Endothelial cell of umbilical vein (primary cell): ENCODE measurements at places on chromosomes 2 and 18.

DNA sequence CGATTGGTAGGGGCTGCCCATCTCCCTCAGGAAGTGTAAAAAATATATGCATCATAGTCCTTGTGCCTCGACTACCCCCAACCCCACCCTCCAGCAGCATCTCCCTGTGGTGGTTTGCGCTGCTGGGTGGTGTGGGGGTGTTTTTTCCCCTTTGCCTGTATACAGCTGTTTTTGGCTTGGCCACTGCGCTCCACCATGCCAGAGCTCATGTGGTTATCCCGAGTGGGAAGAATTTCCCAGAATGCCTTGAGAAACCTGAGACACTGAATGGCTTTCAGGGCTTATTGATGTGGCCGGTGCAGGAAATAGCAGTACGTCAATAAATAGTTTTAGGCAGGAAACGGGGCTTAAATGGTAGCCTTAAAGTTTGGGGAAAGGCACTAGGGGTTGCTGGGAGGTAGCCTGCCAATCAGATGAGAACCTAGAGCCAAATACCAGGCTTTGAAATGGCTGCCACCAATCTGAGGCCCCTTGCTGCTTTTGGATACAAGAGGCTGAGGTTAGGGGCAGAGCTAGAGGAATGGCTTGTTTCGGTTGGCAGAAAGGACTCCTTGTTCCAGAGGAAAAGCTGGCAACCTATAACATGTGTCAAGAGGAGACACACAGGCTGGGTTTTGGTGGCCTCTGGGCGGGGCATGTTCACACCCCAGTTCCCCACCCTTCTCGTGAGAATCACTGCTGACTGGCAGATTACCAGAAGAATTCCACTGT lies 144.1 kb downstream of the SMAD7 start:
- DNase-seq, result no peak

GRCh38 chr2:385785-386184 lies 97.9 kb upstream of the ALKAL2 start:
- no peak for DNase-seq

DNA sequence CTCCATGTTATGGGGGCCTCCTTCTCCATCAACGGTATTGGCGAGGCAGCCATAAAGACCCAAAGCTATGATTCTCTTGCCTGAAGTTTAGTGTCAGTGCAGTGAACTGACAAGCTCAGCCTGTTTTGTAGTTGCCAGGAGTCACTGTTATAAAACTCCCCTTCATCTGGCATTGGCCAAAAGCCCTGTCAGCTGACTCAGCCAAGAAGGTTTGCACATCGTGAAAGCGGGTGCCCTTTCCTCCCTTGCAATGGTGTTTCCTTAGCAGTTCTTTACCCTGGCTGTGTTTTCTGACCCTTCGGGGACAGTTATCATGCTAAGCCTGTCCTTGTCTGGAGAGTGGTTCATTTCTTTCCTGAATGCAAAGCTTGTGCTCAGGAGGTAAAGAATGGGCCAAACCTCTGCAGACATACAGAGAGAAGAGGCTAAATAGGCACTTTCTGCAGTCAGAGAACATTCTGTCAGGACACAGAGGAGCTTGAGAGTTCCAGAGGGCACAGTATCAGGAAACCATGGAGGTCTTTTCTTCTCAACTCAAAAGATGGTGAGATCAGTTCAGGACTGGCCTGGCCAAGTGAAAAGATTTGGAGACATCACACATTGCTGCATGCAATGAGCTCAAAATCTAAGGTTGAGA lies 414.2 kb downstream of the ZNF521 start:
- DNase-seq, result no peak

- DNase-seq, result peak; percentile 63
Observed at GRCh38 chr2:216013080-216013909, at the start of gene MREG. Gene MREG, minus strand, starts transcription at chr2:216013551. Its CDS starts 224 bp downstream, at chr2:216013327.

DNA sequence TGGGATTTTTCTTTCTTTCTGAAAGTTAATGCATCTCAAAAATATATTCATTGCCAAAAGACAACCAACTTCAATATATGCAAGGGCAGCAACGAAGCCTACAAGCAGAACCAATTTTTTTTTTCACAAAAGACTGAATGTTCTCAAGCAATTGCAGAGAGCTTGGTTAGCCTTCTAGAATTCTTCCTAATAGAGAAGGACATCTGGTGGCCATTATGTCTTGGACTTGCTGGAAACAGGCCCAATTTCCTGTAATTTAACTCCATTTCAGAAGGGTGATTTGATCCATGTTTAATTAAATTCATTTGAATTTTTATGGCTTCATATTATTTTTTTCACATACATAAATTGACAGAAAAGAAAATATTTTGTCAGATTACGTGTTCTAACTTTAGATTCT lies 208.0 kb downstream of the TPGS2 start:
- no peak for DNase-seq

DNA sequence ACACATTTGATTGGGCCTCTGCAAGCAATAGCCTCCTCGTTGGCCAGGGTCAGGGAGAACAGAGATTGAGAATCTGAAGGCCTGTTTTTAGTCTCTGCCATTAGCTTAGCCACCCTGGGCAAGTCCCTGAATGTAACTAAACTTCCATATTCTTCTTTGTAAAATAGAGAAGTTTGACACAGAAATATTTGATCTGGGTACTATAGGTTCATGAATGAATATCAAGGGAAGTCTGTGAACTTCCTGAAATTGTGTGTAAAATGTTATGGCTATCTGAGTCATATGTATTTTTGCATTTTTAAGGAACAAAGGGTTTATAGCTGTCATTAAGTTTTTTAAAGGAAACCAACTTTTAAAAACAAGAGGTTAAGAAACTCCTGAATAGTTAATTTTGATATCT lies 23.2 kb downstream of the RND3 start:
- peak; percentile 83 for DNase-seq

GRCh38 chr2:230898713-230899091 lies 26.3 kb downstream of the GPR55 start:
- DNase-seq, result no peak

DNA sequence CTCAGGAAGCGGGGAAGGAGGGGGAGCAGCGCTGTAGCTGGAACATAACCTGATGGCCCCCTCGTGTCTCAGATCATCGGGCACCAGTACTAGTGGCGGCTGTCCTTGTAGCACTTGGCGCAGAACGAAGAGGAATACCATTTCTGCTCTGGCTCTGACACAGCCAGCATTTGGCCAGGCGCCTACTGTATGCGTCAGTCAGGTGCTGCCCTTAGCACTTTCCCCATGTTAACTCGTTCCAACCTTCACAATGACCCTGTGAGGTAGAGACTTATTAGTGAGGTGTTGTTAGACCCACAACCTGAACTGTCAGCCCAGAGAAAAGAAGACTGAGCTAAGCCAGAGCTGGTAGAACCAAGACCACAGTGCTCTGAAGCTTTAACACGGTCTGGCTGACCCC lies 47.7 kb upstream of the EML6 start:
- DNase-seq, result peak; percentile 21

GRCh38 chr2:191657977-191658376 lies 20.0 kb upstream of the NABP1 start:
- DNase-seq, result peak; percentile 82
